ENCODE measurements at places on chromosomes 2 and 18.

DNA sequence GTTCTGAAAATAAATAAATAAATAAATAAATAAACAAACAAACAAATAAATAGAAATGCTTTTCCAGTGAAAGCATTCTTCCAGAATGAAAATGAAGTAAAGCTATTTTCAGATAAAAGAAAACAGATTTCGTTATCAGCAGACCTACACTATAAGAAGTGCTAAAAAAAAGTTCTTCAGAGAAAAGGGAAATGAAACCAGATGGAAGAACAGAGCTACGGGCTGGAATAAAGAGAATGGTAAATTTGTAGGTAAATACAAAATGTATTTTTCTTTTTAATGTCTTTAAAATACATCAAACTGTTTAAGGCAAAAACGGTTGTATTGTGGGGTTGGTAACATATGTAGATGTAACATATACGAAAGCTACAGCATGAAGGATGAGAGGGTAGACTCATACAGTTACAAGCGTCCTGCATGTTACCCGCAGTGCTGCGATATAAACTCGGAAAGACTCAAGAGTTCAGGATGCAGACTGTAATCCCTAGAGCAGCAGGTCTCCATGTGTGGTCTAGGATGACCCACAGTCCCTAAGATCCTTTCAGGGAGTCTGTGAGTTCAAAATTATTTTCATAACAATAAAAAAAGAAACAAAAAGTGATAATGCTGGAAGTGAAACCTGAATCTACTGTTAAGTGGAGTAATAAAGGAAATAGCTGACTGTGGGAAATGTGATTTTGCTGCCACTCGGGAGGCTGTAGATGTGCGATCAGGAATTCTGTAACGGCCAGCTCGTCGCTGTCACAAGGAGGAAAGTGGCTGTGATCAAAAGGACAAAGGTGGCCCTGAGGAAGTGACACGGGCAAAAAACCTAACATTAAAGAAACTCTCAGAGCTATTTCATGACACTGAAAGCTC lies 5.3 kb upstream of the RAB12 start:
- DNase-seq, result no peak

DNA sequence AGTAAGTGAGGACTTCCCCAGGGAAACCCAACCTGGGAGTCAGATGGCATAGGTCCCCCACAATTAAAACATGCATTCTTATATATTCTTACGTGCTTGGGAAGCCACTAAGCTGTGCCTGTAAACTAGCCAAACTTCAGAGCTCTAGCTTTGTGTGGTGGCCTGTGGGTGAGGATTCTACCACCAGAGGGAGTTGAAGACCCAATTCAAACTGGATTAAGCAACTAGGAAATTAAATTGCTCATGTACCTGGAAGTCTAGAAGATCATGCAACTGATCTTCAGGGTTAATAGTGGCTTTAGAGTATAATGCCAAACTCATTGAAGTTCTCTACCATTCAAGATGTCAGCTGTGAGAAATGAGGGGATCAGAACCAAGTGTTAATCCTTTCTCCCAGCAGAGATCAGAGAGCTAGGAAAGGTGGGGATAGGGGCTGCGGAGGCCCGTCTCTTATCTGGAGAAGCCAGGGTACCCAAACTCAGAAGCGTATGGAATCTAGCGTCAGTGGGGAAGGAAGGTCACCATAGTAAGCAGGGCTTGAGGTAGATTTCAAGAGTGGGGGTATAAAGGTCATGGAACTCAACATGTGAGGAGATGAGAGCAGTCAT lies 53.2 kb upstream of the CCDC85A start:
- DNase-seq, result no peak

DNA sequence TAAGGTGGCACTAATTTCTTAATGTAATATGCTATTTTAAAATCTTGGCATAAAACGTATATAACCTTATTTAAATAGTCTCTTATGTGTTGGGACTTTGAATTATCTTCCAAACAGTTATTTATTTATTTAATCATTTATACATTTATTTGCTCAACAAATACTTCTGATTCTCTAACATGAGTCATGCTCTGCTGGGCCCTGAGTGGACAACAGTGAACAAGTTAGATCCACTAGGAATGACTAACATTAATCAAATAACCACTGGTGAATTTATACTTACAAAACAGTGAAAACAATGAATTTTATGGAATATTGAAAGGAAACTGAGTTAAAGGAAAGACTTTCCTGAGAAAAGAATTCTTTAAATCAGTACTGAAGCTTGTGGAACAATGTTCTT lies 1257.2 kb upstream of the CHAC2 start:
- DNase-seq, result no peak

DNA sequence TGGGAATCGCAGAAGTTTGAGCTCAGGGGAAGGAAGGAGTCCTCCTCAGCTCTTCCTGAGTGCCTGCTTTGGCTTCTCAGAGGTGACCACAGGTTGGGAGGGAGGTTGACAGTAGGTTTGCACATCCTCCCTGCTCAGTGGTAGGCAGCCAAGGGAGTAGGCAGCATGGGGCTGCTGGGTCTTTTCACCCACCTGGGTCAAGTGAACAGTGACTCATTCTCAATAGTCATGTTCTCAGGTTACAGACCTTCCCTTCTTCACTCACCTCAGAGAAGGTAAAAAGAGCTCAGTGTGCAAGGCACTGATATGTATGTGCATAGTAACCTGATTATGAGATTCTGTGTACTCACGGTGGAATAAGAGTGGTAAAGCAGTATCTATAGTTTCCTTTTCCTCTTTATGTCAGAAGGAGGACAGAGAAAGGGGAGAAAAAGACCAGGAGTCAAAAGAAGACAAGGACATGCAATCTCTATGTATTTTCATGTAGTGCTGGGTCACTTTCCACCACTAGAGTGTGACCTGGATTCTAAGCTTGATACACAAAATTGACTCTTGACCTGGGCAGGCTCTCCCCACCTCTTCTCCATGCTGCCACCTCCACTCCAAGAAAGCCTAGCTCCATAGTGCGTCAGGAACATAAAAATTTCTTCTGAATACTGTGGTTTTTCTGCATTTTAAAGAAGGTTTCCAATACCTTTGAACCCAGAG lies 36.5 kb upstream of the ASNSD1 start:
- no peak for DNase-seq

DNA sequence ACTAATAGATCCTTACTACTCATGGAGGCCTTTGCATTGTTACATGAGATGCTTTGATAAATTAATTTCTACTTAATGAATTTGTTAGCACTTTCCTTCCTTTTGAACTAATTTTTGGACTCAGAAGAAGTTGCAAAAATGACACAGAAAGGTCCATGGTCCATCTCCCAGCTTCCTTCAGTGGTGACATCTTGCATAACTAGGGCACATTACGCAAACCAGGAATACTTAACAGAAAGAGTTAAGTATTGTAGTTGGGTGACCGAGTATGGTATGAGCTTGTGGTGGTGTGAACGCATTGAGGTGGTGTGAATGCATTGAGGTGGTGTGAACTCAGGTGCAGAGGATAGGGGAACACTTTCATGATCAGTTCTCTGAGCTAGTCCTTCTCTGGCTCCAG lies 151.1 kb upstream of the TWIST2 start:
- no peak for DNase-seq

- no peak for DNase-seq
These were observed 23.9 kb upstream of the ARHGAP25 start for GRCh38 chr2:68710756-68711155.

- no peak for DNase-seq
These were observed 12.8 kb upstream of the EFEMP1 start for GRCh38 chr2:55936351-55936750.

- no peak for DNase-seq
These were observed 5.0 kb upstream of the DGKD start for GRCh38 chr2:233349005-233349998.

GRCh38 chr18:34221971-34222306 lies 2.8 kb downstream of the NOL4 start:
- no peak for DNase-seq

- no peak for DNase-seq
These were observed 138.6 kb downstream of the MAP3K20 start for GRCh38 chr2:173214213-173214612.

DNA sequence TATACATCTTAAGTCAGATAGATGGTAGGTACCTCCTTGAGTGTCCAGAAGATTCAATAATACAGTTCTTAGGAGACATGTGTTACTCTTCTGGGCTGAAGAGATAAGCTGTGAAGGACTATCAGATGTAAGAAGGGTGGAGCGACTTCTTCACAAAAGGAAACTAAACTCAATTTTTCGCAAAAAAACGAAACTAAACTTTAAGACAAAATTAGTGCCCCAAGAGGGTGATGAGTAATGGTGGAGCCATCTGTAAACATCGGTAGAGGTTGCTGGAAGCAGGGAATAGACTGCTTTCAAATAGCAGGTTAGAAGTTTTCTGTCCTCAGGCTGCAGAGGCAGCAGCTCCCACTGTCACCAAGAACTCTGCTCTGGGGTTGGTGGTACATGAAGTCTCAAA lies 111.6 kb upstream of the TACR1 start:
- no peak for DNase-seq

- no peak for DNase-seq
These were observed 103.2 kb upstream of the HS6ST1 start for GRCh38 chr2:128421861-128422311.

DNA sequence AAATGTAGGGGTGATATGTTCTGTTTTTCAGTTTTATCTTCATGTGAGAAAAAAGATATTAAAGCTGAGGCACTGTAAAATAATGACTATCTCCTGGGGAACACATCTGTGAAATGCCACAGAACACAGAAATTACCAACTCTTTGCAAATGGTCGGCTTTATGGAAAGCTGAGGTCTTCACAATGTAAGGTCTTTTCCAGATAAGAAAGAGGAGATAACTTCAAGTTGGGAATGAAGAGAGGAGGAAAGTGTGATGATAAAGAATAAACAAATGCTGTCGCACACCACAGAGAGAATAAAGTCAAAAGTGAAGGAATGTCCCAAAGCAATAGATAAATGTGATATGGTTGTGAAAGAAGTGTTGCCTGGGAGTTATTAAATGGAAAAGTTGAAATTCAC lies 1.2 kb upstream of the ALPK2 start:
- DNase-seq, result no peak

GRCh38 chr2:105391763-105392662 lies 6.8 kb downstream of the FHL2 start:
- no peak for DNase-seq

GRCh38 chr2:190589008-190589407 lies 54.5 kb upstream of the NEMP2 start:
- no peak for DNase-seq

DNA sequence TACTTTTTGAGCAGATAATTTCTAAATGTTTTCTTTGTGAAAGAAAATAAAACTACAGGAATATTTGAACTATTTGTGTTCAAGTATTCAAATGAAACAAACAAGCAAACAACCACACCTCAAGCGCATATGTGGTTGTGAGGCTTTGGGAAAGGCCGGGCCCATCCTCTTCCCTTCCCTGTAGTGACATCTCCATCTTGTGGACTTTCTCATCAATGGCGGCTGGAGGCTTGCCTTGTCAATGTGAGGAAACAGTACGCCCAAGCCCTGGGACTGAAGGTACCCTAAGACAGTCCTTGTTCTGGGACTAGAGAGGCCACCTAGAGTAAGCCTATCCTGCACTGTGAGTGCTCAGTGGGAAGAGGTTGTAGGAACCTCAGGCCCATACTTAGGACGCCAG lies 166.8 kb downstream of the TPGS2 start:
- DNase-seq, result no peak

GRCh38 chr2:63764630-63765029 lies 77.1 kb upstream of the UGP2 start:
- no peak for DNase-seq

GRCh38 chr2:20184067-20184938 lies 40.6 kb downstream of the SDC1 start:
- no peak for DNase-seq

GRCh38 chr2:1041012-1041805 lies 90.6 kb downstream of the SNTG2 start:
- DNase-seq, result no peak

- DNase-seq, result no peak
These were observed 104.5 kb downstream of the DHRS9 start for GRCh38 chr2:169173876-169174275.

GRCh38 chr2:8258406-8258805 lies 423.4 kb upstream of the ID2 start:
- DNase-seq, result no peak

- no peak for DNase-seq
These were observed 167.6 kb downstream of the UXS1 start for GRCh38 chr2:106026271-106027190.

DNA sequence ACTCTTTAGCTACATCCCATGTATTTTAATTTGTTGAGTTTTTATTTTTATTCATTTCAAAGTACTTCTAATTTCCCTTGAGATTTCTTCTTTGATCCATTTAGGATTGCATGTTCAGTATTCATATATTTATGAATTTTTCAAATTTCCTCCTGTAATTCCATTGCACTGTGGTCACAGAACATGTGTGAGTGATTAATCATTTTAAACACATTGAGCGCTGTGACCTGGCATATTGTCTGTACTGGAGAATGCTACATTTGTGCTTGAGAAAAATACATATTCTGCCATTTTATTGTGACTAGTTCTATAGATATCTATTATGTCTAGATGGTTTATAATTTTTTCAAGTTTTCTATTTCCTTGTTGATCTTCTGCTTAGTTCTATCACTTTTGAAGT lies 353.7 kb downstream of the RAD51AP2 start:
- no peak for DNase-seq

DNA sequence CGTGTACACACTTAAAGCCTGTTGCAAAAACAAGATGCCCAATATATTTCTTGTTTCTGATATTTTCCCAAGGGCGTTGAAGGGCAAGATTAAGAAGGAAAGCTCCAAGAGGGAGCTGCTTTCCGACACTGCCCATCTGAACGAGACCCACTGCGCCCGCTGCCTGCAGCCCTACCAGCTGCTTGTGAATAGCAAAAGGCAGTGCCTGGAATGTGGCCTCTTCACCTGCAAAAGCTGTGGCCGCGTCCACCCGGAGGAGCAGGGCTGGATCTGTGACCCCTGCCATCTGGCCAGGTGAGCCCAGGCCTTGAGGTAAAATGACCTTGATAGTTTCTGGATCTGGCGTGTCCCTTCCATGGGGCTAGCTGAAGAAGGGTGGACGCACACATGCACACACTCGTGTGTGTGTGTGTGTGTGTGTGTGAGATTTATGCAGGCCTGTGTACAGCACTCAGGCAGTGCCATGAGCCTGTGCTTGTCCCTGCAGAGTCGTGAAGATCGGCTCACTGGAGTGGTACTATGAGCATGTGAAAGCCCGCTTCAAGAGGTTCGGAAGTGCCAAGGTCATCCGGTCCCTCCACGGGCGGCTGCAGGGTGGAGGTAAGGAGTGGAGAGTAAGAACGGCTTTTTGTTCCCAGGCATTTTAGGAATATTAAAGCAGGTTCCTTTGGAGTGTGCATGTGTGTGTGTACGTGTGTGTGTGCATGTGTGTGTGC lies 23.6 kb downstream of the MLPH start:
- no peak for DNase-seq

- DNase-seq, result no peak
These were observed 193.5 kb upstream of the SMAD2 start for GRCh38 chr18:48123941-48124340.

DNA sequence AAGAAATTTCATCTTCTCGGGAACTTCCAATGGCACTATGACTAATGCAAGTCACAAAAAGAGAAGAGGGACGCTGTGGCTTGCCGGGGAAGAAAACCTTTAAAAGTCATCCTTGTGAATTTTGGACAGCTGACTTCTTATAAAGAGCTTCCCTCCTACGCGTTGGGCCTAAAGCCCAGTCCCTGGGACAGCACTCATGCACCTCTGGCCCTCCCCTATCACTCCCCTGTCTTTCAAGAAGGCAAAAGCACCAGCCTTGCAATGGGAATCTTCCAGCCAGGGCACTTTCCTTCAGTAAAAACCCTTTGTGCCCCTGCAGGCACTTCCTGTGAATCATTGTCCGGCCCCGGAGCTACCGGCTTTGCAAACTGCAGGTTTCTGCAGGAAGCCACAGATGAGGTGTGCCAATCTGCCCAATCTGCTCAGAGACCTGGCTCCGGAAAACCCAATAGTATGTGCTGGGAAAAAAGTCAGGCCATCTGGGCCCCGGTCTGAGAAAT lies 7.1 kb downstream of the MREG start:
- DNase-seq, result no peak
